COLO829 (cell line): ENCODE measurements at places on chromosomes 7 and 10.
A peak's percentile ranks its signal among the peaks of the same experiment; 100 is the strongest.

DNA sequence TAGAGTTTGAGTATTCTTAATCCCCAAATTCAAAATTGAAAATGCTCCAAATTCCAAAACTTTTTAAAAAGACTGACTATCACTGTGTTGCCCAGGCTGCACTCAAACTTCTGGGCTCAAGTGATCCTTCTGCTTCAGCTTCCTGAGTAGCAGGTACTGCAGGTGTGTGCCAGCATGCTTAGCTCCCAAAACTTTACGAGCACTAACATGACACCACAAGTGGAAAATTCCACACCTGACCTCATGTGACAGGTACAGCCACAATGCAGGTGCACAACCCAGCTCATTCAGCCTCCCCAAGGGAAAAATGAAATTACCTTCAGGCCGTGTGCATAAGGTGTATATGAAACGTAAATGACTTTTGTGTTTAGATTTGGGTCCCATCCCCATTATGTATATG lies 16.5 kb downstream of the CDC123 start:
- DNase-seq: no peak

- no peak for DNase-seq
Observed at GRCh38 chr10:103758294-103758681, 97.1 kb downstream of the SH3PXD2A start.

- no peak for DNase-seq
Observed at GRCh38 chr7:105866102-105866801, 10.1 kb downstream of the ATXN7L1 start.

DNA sequence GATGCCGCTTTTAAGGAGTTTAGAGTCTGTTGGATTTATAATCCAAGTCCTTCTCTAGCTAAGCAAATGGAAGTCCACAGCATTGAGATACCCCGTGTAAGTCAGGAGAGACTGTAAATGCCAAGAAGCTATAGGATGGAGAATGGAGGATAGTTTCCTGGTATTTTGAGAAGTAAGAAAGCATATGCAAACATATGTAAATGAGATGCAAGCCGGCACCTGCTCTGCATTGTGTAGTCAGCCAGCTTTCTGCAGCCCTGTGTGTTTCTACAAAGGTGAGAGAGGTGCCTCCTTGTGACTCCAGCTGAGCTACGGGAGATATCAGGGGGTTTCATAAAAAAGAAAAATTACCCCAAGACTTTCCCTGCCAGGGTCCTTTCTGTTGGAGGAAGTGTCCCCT lies 176.3 kb downstream of the RPS24 start:
- no peak for DNase-seq

DNA sequence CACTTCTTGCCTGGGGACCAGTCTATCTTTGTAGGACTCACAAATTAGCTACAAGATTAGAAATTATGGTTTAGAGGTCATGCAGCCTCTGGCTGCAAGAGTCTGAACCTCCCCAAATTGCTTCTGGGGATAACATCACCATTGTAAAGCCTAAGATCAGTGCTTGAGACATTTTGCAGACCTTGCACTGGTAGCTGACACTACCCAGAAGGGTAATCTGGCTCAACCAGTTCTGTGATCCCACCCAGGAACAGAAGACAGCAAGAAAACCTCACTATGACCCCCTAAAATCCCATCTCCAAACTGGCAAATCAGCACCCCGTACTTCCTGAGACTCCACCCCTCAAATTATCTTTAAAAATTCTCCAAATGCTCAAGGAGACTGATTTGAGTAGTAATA lies 58.2 kb upstream of the CDK13 start:
- DNase-seq: no peak

DNA sequence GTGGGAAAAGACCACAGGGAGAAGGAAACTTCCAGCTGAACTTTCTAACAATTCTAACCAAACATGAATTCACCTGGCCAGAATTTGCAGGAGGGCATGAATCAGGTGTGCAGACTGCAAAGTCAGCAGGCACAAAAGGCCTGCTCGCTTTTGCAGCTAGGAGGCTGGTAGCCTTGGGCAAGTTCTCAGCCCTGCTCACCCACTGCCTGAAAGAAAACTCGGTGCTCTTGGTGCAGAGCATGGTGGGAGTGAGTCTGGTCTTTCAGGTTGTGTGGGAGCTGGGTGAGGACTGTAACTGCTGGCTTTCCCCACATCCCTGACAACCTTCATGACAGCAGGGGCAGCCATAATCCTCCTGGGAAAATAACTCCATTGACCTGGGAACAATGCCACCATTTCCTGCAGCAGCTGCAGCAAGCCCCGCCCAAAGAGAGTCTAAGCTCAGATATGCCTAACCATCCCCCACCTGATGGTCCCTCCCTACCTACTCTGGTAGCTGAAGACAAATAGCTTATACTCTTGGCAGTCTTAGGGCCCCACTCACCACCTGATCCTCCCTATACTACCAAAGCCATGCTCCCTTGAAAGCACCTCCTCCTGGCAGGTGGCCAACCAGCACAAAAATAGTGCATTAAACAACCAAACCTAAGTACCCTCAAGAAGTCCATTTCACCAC lies 31.6 kb downstream of the ZNF117 start:
- no peak for DNase-seq

GRCh38 chr7:2358968-2359527 lies 4.4 kb downstream of the EIF3B start:
- DNase-seq: no peak

DNA sequence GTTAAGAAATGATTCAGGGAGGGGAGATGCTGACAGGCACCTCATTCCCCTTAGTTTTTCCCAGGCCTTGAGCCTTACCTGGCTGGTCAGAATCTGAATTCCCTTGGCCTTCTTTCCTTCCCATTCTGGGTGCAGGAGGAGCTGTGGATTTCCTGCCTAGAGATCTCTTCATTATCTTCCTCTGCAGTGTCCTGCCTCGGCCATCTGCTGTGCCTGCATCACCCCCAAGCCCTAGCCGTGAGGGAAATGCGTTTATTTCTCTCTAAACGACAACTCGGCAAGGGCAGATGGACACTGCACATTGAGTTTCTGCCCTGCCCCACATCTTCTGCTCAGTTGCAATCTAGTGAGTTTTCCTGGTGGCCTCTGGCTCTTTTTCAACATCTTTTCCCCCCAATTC lies 26.7 kb downstream of the ZCWPW1 start:
- no peak for DNase-seq

GRCh38 chr10:47286116-47286505 lies 13.9 kb upstream of the GDF10 start:
- no peak for DNase-seq

DNA sequence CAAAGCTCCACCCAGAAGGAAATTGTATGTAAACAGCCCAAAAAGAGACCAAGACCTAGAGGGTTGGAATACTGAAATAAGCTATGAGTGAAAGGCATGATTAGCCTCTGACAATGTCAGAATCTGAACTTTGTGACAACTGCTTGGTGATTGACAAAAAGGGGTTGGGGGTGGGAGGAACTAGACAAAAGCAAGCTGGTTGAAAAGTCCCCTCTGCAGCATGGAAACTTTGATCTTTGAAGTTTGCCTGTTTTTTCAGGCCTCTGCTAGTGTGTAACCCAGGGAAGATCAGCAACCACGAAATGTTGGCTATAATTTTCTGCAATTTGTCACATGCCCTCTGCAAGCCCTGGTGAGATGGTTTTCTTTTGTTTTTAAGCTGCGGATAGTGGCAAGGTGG lies 104.8 kb upstream of the SLC25A13 start:
- no peak for DNase-seq

GRCh38 chr7:80804589-80804988 lies 114.3 kb downstream of the SEMA3C start:
- peak; percentile 82 for DNase-seq

- no peak for DNase-seq
Observed at GRCh38 chr7:71718563-71718962, 586.6 kb downstream of the GALNT17 start.

GRCh38 chr7:5519515-5519928 lies 95.9 kb upstream of the TNRC18 start:
- no peak for DNase-seq

- DNase-seq: no peak
Observed at GRCh38 chr10:73593812-73594211, 2.7 kb upstream of the USP54 start.

DNA sequence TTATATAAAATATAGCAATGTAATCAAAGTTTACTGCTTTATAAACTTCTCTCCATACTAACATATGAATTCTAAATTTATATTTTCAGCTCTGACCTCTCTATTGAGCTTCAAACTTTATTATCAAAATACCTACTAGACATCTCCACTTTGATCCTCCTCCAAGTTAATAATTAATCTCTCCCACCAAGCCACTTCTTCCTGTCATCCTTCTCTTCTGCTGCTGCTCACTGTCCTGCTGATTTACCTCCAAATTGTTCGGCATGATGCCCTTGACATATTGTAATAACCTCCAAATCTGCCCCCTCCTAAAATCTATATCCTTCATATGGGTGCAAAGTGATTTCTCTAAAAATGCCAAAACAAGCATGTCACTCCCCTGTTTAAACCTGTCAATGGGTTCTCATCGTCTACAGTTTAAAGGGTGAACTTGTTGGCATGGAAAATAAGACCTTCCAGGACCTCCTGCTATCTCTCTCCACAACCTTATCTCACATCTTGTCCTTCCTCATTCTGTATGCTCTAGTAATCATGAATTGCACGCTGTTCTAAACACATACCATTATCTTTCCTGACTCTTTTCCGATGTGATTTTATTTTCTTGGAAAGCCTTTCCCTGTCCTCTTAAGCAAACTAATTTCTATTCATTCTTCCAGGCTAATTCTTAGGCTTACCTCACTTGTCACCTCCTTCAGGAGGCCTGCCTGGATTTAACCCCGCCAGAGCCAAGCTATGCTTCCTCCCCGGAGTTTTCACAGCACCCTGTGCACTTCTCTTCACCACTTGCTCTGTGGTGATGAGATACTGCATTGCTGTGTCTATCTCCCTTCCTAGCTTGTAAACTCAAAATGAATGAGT lies 52.1 kb upstream of the STK17A start:
- DNase-seq: no peak

DNA sequence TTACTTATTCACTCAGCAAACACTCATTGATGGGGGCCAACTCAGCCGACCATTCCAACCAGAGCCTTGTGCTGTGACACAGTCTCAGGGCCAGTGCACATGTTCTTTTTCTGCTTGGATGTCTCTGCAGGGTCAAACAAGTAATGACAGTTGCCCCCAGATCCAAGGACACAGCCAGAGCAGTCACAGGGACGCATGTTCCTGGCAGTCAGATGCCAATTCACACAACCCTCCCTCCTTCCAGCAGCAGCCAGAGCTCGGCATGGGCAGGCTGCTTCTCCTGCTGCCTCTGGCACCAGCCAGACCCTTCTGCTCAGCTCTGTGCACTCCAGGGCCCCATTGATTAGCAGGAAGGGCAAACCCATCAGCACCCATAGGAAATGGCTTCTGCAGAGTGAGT lies 20.3 kb downstream of the DRGX start:
- no peak for DNase-seq

DNA sequence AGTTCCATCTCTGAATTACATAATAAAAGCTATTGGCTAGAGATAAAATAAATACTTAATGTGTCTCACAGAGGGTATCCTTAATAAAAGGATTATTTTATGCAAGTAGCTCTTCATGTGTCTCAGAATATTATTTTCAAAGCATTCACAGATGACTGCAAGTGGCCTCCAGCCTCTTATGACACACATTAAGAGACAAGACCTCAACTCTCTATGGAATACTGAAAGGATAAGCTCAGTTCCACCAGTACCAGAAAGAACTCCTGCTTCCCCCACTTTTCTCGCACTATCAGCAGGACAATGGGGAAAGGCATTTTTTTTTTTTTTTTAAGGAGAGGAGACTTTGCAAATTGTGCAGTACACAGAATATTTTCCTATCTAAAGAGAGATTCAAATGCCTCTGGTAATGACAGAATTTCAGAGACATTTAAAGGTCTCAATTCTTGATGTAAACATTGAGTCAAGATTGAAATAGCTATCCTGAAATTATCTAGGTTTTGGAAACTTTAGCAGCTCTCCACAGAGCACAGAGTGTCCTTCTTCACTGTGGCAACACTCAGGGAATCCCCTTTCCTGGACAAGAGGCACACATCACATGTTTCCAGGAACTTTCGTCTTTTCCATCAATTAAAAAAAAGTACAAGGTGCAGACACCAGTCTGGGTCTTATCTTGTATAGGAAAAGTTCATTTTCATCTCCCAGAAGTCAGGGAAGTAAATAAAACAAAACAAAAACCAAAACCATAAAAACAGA lies 122.0 kb upstream of the ANK3 start:
- no peak for DNase-seq

DNA sequence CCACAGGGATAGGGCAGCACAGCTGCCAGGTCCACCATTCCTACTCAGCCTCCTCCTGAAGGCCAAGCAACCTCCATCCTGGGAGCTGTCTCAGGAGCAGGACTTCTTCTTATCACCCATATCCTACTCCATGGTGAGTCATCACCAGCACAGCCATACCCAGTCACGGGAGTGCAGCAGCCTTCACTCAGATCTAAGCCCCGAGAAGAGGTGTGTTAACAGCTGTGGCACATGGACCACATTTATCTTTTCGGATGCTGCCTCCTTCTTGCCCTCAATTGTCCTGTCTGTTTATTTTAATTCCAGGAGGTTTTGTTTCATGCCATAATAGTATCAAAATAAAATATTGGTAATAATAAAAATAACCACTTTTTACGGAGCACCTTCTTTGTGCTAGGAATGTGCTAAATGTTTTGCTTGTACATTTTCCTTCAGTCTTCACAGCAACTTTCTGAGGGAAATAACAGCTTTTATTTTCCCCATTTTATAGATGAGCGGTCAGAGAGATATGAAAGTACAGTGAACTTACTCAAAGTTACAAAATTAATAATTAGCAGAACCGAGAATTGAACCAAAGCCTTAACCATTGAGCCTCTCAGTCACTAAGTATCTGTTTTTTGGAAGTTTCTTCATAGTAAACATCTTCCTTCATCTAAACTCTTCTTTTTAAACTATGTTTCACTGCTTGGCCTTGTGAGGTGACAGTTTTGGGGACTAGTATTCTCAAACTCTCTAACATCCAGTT lies 2.5 kb upstream of the KEL start:
- no peak for DNase-seq

- DNase-seq: no peak
Observed at GRCh38 chr10:34955391-34955790, 134.8 kb downstream of the CUL2 start.

DNA sequence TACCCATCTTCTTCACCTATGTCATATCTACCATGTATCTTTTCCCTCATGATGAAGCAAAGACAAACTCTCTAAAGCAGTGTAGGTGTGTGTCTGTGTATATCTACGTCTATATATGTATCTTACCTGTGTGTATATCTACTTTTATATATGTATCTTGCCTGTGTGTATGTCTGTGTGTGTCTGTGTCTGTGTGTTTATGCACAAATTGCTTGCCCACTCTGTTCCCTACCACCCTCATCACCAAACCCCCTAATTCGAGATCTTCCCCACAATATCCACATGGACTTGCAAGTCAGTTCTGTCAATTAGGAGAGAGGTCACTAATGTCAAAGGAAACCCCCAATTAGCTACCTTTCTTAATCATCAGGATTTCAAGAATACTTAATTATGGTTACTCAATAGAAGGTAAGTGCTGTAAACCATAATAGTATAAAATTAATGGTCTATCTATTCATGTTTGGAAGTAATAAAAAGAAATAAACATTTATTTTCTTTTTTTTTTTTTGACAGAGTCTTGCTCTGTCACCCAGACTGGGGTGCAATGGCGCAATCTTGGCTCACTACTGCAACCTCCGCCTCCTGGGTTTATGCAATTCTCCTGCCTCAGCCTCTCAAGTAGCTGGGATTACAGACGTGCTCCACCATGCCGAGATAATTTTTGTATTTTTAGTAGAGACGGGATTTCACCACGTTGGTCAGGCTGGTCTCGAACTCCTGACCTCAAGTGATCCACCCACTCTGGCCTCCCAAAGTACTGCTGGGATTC lies 43.6 kb downstream of the ANKRD61 start:
- no peak for DNase-seq
